ENCODE measurements at places on chromosomes 6 and 20.

- DNase-seq: no peak
- H3K27me3 ChIP-seq: no peaks in the 10 kb centered on the region
- no peak overlapping the region for H3K27ac ChIP-seq
- H3K4me1 ChIP-seq: no peaks in the 10 kb centered on the region
Measured at GRCh38 chr20:54044156-54044555, 26.2 kb downstream of the BCAS1 start.

- H3K27ac ChIP-seq: no peak overlapping the region
- no peaks in the 10 kb centered on the region for H3K36me3 ChIP-seq
- DNase-seq: no peak
Measured at GRCh38 chr20:6566821-6567220, 200.7 kb upstream of the BMP2 start.

GRCh38 chr6:14118091-14118439 is 493 bp downstream of the CD83 start:
- peak overlapping the region; percentile 84 for H3K27ac ChIP-seq
- H3K4me3 ChIP-seq: peak overlapping the region; percentile 86
- no peaks in the 10 kb centered on the region for H3K36me3 ChIP-seq
- H3K27me3 ChIP-seq: no peaks in the 10 kb centered on the region

DNA sequence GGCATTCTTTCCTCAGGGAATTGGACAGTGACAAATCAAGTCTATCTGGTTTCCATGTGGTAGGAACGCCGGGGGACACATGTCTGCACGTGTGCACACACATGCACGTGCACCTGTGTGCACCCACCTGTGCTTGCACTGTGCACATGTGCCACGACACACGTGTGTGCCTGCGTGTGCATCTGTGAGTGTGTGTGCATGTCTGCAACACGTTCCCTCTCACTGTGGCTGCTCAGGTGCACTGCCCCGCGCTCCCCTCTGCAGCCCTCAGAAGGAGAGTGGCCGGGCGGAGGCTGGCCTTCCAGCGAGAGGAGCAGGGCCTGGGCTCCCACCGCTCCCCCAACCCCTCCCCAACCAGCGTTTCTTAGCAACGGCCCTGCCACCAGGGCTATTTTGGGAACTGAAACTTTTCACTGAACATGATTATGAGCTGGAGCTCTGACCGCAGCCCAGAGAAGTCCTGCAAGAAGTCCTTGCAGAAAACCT is 147.8 kb downstream of the PHACTR3 start:
- no peaks in the 10 kb centered on the region for H3K36me3 ChIP-seq
- no peak overlapping the region for H3K4me3 ChIP-seq
- no peaks in the 10 kb centered on the region for H3K4me1 ChIP-seq
- no peak for DNase-seq
- H3K27ac ChIP-seq: no peak overlapping the region

- H3K27me3 ChIP-seq: no peaks in the 10 kb centered on the region
- DNase-seq: no peak
- no peak overlapping the region for H3K4me3 ChIP-seq
- no peak overlapping the region for H3K27ac ChIP-seq
Measured at GRCh38 chr6:136763255-136763654, 29.0 kb downstream of the MAP3K5 start.

GRCh38 chr6:12311106-12311505 is 20.9 kb downstream of the EDN1 start:
- no peak for DNase-seq
- no peak overlapping the region for H3K27ac ChIP-seq
- no peaks in the 10 kb centered on the region for H3K27me3 ChIP-seq
- H3K4me1 ChIP-seq: no peaks in the 10 kb centered on the region
- no peak overlapping the region for H3K4me3 ChIP-seq

GRCh38 chr20:53270792-53271375 is 298.7 kb downstream of the TSHZ2 start:
- H3K27ac ChIP-seq: no peak overlapping the region
- H3K4me3 ChIP-seq: no peak overlapping the region
- no peak for DNase-seq

DNA sequence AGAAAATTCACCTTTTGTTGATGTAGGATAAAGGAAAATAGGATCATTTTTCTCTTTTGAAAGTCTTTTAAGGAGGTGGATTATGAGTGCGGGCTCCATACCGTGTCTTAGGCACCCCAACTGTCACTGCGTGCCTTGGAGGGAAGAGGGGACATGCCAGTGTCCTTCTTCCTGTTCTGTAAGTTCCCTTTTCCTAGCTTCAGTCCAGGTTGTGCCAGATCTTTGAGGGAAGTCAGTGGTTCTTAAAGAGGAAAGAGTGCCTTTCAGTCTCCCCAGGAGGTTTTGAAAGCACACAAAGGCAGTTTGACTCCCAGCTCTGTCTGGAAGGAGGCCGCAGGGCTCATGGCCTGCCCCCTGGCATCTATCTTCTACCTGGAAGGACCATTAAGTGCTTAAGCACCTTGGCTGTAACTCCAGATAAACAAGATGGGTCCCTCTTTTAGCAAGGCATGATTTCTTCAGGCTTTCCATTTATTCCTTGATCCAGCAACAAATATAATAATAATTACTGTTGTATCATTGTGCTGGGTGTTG is 13.0 kb downstream of the EFCAB8 start:
- H3K36me3 ChIP-seq: no peaks in the 10 kb centered on the region
- DNase-seq: no peak
- H3K27ac ChIP-seq: no peak overlapping the region
- no peaks in the 10 kb centered on the region for H3K4me1 ChIP-seq

DNA sequence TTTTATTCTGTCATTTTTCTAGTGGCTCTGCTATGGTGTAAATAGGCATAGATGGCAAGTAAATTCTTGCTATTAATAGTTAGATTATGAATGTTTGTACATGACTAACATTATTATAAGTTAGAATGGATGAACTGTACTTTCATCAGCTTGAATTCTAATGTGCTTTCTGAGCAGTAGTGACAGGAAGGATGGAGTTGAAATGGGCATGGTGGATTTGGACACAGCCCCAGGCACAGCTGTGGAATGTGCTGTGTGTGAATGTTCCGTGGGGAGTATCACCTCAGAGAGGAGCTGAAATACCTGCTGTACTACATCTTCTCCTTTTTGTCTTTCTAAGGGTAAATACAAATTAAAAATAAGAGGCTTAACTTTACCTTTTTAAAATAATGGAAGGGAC is 66.8 kb downstream of the FBXO5 start:
- no peaks in the 10 kb centered on the region for H3K27me3 ChIP-seq
- H3K27ac ChIP-seq: no peak overlapping the region
- no peak for DNase-seq
- H3K36me3 ChIP-seq: no peaks in the 10 kb centered on the region

DNA sequence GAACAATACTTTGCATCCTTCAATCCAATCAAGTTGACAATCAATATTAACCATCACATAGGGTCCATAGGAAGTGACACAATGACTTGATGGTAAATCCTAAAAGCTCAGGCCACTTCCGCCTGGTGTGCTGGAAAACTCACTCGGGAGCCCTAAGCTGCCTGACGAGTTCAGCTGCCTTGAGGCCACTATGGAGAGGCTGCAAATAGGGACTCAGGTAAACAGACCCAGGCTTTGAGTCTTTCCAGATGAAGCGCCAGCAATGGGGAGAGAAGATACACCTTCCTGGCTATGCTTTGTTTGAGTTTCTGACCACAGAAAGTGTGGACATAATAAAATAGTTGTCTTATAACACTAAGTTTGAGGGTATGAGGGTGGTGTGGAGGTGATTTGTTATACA is 112.6 kb downstream of the GPR63 start:
- H3K36me3 ChIP-seq: no peaks in the 10 kb centered on the region
- H3K27me3 ChIP-seq: no peaks in the 10 kb centered on the region
- no peak overlapping the region for H3K4me3 ChIP-seq
- H3K4me1 ChIP-seq: no peaks in the 10 kb centered on the region

- no peaks in the 10 kb centered on the region for H3K4me1 ChIP-seq
- DNase-seq: no peak
- H3K27me3 ChIP-seq: no peaks in the 10 kb centered on the region
Measured at GRCh38 chr6:75460681-75461080, 32.9 kb downstream of the FILIP1 start.

DNA sequence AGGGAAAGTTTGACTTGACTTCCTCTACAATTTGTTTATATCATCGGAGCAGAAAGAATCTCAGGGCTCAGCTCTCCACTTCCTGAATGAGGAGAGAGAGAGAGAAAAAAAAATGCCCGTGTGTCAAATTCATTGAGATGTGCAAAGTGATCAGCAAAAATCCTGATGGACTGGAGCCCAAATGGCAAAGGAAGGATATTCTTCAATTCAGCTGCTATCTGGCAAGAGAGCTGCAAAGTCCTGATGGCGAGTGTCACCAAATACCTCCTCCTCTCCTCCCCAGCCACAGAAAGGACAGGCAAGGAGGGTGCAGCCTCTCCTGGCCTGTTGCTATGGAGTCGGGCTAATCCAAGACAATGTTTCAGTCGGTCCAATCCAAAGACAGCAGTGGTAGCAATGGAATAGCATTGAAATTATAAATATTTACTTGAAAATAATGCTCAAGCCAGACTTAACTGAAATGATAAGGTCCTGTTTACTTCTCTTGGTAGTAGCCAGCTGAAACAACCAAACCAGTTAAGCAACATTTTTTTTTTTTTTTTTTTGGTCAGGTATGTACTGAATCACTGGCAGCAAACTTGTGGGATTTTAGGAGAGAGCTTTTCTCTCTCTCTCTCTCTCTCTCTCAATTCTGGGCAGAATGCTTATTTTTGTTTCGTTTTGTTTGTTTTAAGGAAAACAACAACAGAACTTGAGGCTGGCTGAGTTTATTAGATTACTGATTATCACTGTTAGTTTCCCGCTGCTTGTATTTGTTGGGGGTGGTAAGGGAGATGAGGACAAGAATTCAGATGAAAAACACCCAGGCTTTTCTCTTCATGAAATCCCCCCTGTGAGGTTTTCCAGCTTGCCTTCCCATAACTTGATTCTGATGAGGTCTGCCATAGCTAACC is 204.2 kb downstream of the BCAS1 start:
- H3K27ac ChIP-seq: peak overlapping the region; percentile 64
- peak overlapping the region; percentile 33 for H3K4me3 ChIP-seq
- peaks cover 38% of the 10 kb centered on the region for H3K4me1 ChIP-seq

Data from effector memory CD4-positive, alpha-beta T cell (primary cell).